ENCODE measurements at places on chromosomes 7 and 10.

GRCh38 chr10:3776796-3777571 lies 8.0 kb downstream of the KLF6 start:
- DNase-seq = peak; percentile 63

DNA sequence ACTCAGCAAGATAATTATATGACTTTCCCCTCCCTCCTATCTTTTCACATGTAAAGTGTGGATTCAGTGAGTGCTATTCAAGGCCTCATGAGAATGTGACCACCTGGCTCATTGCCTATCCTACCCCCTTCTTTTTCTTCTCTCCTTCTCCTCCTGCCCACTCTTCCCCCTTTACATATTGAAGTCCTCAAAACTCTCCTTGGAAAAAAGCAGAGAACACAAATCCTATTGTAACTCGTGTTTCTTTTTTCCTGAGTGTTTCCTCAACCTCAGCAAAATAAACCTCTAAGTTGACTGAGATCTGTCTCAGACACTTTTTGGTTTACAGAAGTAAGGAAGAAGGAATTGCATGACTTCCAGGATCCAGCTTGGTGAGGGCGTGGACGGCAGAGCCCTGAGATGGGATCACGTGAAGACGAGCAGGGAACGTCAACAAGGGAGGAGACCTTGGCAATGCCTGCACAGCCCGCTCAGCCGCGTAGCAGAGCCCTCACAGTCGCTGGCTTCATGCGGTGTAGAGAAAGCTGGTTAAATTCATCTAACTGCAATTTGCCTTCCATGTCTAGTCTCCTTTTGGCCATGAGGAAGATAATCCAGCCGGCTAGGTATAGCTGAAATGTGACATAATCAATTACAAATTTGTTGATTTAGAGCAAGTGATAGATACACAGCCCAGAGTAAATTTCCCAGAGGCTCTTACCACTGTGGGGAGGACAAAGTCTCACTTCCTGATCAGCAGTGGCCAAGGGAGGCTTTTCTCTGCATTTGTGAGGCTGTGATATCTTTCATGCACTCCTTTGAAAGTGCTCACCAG lies 75.7 kb downstream of the LYZL2 start:
- no peak for DNase-seq

GRCh38 chr7:16014031-16014430 lies 327.5 kb upstream of the MEOX2 start:
- DNase-seq = no peak

GRCh38 chr7:43942997-43943396 lies 16.8 kb downstream of the UBE2D4 start:
- no peak for DNase-seq

- no peak for DNase-seq
Observed at GRCh38 chr7:133433165-133433812, 180.4 kb downstream of the EXOC4 start.

DNA sequence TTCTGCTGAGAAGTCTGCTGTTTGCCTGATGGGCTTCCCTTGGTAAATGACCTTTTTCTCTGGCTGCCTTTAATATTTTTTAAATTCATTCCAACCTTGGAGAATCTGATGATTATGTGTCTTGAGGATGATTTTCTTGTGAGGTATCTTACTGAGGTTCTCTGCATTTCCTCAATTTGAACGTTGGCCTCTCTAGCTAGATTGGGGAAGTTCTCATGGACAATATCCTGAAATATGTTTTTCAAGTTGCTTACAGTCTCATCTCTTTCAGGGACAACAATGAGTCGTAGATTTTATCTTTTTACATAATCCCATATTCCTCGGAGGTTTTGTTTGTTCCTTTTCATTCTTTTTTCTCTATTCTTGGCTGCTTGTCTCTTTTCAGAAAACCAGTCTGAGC lies 208.4 kb downstream of the KIF20B start:
- DNase-seq = no peak

GRCh38 chr10:3287572-3288445 lies 115.2 kb upstream of the PITRM1 start:
- no peak for DNase-seq

DNA sequence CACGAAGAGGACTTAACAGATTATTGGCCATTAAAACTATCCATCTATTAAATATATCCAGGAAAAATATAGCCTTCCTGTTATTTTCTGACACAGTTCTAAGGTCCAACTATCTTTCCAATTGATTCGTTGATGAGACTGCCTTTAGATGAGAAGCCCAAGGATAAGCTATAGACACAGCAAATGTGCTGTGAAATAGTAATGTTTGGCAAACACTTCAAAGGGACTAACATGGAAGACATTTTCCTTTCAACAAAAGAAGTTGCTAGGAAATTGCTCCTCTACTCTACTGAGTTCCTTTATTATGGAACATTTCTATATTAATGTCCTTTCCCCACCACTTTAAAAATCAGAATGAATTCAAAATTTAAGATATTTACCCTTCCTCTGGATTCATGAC lies 38.5 kb downstream of the CCDC186 start:
- no peak for DNase-seq

DNA sequence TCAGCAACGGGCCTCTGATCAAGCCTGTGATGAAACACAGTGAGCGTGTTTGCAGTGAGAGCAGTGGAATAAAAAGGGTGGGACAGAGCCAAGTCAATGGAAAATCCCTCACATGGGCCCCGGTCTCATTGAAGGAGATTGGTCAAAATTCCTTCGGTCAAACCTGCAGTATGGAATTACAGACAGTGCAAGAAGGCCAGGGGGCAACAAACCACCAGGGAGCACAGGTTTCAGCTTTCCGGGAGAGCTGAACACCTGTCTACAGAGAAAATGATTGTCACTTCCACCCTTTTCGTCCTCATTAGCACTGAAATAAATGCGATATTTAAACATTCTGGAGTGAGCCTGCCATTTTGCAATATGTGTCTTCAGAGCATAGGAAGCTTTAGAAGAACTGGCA lies 92.9 kb downstream of the GPR26 start:
- no peak for DNase-seq

- DNase-seq = no peak
Observed at GRCh38 chr10:75597773-75598440, 166.5 kb downstream of the LRMDA start.

- no peak for DNase-seq
Observed at GRCh38 chr7:4233621-4234497, 448.2 kb upstream of the FOXK1 start.

DNA sequence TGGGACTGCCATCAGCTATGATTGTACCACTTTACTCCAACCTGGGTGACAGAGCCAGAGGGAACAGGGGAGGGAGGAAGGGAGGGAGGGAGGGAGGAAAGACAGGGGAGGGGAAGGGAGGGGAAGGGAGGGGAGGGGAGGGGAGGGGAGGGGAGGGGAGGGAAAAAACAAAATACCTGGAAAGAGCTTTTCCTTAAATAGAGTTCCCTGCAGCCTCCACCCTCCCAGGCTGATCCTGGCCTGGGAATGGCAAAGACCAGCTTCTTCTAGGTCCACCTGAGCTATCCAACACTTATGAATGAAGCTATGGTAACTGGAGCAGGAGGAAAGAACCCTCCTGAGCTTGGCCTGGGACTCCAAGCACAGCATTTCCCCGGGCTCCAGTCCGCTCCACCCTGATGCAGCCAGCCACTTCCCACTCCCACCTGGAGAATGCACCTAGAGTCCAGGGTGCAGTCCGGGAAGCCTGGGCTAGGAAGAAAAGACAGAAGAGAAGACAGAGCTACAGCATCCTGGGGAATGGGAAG lies 66.1 kb downstream of the GRID1 start:
- no peak for DNase-seq

- DNase-seq = no peak
Observed at GRCh38 chr7:69184339-69184738, 413.9 kb upstream of the AUTS2 start.

GRCh38 chr10:125479059-125479458 lies 203.9 kb downstream of the TEX36 start:
- no peak for DNase-seq

- no peak for DNase-seq
Observed at GRCh38 chr10:44011603-44011981, 362.9 kb upstream of the ZNF32 start.

DNA sequence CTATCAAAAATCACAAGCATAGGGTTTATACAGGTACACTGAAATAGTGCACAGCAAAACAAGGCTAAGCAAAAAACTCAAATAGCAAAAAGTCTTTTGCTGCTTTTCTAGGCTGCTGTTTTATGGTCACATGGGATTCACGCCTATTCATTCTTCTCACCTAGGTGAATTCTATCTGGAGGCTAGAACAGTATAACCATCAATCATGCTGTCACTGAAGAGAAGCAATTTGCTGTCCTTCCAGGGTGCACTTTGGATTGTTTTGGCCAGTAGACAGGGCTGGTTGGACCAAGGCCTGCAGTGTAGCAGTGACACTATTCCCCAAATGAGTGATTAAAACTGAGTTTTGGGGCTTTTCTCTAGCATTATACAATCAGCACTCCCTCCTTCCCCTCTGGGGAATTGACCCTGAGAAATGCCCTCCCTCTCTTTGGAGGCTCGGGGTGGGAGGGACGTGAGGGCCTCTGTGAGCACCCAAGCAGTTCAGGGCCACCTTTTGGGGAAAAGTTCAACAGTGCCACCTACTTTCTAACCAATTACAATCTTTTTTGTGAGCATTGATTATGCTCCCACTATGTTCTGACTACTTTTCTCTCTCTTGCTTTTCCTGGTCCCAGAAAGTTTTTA lies 16.2 kb upstream of the SND1 start:
- no peak for DNase-seq

Measured in stimulated activated CD4-positive, alpha-beta T cell treated with anti-CD3 and anti-CD28 coated beads, Interleukin-2, amount 100 ng/mL, for 24 hours (primary cell).